ENCODE measurements at places on chromosomes 5 and 9. TPM values are rescaled to one million over a fixed set of nuclear protein-coding genes. Genes with fewer than 3 reads are reported as not detected.

GRCh38 chr9:17462869-17463464, 115.9 kb upstream of the SH3GL2 start:
- DNase-seq: peak; percentile 52

CDH10 gene
- not detected for total RNA-seq

IFNA2 gene
- total RNA-seq: not detected

DNA sequence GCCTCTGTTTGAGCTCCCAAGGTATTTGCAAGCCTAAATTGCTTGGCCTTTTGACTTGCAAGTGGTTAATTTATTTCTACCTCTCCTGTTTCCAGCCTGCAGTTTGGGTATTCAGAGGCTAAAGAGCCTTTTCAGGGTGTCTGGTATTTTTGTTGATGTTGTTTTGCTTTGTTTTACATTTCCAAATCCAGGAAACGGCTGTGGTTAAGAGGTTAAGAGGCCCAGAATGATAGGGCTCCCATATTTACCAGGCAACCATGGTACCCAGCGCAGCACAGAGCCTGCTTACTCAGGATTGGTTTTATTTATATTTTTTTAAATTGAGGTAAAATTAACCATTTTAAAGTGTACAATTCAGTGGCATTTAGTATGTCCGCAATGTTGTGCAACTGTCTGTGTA, 92.1 kb downstream of the PDZD2 start:
- DNase-seq: no peak

GRCh38 chr5:166401391-166401790, 1890.1 kb upstream of the WWC1 start:
- no peak for DNase-seq

DNA sequence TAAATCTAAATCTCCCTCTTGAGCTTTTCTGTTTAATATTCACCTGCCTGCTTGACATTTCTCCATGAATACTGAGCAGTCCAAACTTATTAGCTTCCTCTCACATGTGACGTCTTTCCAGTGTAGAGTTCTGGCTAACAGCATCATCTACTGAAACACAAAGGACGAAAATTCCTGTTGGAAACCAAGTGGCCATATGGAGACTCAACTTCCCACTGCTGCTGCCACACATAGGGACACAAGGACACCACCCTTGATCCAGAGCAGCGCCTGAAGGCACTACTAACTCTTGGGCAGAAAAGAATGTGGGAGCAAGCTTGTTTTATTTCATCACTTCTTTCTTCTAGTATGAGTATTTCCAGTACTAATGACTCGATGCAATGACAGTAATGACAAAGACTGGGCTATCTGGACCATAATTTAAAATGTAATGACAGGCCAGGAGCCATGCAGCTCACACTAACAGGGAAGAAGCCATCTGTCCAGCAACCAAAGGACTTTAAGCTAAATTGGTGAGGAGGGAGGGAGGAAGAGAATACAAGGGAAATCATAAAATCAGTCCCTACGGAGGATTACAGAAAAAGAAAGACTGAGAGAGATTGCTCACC, 19.2 kb downstream of the RNF130 start:
- no peak for DNase-seq

MEIKIN gene
- not detected for total RNA-seq

DNA sequence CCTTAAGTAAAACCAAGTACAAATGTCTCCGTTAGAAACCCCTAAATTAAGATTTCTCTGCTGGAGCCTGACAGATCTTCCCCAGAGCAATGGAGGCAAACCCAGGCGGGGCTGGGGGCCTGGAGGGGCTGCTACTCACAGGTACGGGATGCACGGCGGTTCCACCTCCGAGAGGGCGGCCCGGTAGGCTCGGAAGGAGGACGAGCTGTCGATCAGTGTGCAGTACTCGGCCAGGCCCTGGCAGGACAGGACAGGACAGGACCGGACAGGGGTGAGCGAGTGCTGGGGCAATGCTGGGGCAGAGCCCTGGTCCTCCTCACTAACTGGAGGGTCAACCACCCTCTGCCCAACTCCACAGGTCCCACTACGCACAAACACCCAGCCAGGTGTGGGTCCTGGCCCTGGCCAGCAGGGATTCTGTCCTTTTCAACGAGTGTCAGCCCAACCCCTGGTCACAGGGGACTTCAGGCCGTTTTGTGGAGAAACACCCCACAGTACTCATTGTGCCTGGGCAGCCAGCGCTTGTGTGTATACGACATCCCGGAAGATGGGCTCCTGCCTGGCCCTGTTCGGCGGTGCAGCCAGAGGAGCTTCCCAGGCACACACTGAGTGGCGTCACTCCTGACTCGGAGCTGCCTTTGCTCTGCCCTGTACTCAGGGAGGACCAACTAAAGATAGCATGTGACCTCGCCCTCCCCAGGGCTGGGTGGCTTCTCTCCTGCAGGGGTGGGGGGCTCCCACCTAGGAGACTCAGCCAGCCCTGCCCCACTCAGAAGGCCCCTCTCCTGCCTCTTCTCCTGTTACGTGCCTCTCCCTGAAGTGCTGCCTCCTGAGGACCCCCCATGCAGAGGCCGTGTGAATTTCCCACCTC, 37.4 kb downstream of the PRRT1B start:
- no peak for DNase-seq

GRCh38 chr9:91427873-91428272, 4.2 kb upstream of the NFIL3 start:
- DNase-seq: peak; percentile 72

SLC6A18 gene
- not detected for total RNA-seq

DNA sequence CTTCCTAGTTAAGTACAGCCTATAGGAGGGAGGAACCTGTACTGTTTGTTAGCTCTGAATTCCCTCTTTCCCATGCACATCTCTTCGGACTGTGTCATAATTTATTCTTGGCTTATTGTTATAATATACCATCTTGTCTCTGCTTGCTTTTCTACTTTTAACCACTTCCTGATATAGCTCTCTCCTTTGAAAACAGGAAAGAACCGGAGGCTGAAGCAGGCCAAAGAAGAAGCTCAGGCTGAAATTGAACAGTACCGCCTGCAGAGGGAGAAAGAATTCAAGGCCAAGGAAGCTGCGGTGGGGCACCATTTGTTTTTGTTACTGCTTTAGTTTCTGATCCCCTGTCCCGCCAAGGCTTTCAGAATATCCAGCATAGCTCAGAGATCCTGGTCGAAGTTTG, 4.8 kb downstream of the ATP6V1G1 start:
- no peak for DNase-seq

GRCh38 chr5:147177125-147177840, 57.5 kb upstream of the STK32A start:
- peak; percentile 21 for DNase-seq

MUSK gene
- total RNA-seq: 5.5 TPM

GABBR2 gene
- total RNA-seq: not detected

IRGM gene
- not detected for total RNA-seq

Data from RPMI7951 (cell line).